ENCODE measurements at places on chromosomes 1 and 21.

DNA sequence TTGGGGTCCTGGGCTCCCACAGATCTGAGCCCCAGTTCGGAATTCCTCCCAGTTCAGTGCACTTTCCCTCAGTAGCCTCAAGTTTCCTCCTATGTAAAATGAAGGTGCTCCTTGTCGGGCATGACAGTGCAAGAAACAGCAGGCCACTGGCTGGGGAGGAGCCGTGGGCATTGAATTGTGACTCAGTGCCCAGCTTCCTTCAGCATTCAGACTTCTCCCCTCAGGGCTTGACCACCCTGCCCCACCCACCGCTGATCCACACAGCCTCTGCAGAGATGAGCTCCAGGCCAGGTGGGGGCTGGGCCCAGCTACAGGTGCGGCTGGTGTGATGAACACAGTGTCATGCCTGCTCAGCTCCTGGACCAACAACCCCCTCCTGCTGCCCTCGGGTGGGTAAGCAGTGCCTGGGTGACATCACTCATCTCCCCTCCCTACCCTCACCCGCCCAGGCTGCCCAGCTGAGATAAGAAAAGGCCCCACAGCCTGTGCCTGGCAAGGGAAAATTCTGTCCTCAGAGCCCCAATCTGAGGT, 4.9 kb downstream of the MOB3C start:
- DNase-seq: no peak

DNA sequence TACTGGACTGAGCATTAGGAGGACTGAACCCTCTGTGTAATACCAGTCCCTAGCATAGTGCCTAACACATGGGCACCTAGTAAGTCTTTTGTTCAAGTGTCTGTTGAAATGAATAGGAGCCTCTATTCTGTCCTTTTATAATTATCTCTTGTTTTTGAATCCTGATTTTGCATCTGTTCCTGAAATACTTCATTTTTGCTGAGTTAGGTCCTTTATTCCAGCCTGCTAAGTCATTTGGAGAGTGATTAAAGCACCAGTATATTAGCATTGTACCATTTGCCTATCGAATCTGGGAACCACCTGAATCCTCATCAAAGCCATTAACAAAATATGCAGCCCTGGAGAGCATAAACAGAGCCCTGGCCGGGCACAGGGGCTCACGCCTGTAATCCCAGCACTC, 32.3 kb downstream of the YARS1 start:
- no peak for DNase-seq

DNA sequence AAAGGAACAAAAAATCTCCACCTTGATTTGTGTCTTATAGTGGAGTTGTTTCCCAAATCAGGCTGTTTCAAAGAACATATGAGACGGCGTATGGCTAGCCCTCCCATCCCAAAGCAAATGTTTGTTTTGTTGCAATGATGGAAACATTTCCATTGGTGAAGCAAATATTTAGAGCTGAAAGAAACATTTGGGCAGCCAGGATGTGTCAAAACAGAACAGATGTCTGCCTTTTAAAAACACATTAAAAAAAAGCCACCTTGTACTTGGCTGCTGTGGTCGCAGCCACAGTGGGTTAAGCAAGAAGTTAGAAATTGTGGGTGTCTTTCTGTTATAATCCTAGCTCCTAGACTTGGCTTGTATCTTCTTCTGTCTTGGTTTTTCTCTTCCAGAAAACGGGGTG, 116.3 kb downstream of the PEX14 start:
- DNase-seq: no peak

DNA sequence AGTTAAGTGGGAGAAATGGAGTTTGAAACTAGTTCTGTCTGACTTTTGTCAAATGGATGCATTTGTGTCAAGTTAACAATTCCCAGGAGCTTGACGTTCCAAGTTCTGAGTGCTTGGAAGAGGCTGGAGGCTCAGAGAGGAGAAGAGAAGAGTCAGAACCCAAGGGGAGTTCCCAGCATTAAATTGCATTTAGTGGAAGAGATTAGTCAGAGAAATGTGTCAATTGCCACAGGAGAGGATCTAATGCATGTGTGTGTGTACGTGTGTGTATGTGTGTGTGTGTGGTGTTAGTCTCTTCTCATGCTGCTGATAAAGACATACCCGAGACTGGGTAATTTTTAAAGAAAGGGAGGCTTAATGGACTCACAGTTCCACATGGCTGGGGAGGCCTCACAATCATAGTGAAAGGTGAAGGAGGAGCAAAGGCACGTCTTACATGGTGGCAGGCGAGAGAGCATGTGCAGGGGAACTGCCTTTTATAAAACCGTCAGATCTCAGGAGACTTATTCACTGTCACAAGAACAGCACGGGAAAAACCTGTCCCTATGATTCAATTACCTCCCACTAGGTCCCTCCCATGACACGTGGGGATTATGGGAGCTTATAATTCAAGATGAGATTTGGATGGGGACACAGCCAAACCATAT, 101.5 kb upstream of the TMEM51 start:
- no peak for DNase-seq

DNA sequence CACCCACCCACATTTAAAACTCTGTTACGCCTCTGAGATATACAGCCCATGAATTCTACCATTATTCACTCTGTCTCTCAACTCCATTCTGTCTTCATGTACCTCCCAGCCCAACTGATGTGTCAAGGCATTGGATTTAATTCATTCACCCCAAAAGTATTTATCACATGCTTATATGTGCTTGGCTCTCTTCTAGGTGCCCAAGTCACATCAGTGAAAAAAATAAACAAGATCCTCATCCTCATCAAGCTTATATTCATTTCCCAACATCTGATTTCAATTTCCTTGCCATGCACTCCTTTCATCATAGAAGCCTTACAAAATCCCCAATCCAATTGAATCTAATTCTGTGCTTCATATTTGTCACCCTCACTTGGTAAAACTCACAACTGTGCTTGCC, 967.6 kb downstream of the LTN1 start:
- no peak for DNase-seq

- DNase-seq: no peak
Measured at GRCh38 chr1:246051909-246052518, 455.1 kb downstream of the SMYD3 start.

- no peak for DNase-seq
Measured at GRCh38 chr1:91765293-91765692, 120.7 kb downstream of the TGFBR3 start.

DNA sequence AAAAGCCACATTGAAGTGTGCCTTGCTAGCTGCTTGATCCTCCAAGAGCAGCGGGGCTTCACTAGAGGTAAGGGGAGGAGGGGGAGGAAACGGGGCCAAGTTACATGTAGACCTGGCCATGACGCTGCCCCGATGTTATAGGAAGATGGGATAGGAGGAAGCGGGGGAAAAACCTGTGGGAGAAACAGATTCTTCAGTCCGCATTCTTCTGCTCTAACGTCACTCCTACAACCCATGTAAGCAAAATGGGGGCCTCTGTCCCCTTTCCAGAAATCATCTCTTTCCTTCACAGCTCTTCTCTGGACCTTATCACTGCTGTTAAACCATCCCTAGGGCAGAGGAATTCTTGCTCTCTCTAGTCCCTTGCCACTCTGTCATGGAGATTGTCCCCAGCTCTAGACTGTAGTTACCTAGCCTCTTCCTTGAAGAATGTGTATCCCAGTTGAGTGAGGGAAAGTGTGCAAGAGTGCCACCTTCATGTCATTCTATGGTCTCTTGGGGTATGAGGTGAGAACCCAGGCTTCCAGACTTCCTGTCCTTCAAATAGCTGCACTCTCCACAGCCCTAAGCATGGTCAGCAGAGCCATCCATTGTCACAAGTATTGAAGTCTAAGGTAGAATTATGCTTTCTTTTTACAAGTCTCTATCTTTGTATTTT, 11.4 kb downstream of the PLEKHO1 start:
- DNase-seq: no peak

GRCh38 chr1:209850342-209850979, 22.7 kb downstream of the UTP25 start:
- DNase-seq: no peak

DNA sequence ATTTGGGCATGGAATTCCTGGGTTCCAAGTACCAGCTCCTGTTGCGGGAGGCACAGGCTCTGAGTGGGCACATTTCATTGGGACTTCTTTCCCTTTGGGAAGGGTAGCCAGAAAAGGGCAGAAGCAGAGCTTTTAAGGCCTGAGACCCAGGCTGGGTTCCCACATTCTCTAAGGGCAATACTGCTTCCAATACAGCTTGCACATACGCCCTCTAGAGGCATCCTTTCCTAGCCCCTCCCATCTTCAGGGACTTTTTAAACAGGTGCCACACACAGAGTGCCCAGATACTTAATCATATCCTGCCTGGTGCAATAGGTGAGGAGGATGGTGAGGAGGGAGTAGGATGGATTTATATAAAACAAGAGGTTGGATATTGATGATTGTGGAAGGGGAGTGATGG, 5.7 kb downstream of the GPR88 start:
- no peak for DNase-seq

DNA sequence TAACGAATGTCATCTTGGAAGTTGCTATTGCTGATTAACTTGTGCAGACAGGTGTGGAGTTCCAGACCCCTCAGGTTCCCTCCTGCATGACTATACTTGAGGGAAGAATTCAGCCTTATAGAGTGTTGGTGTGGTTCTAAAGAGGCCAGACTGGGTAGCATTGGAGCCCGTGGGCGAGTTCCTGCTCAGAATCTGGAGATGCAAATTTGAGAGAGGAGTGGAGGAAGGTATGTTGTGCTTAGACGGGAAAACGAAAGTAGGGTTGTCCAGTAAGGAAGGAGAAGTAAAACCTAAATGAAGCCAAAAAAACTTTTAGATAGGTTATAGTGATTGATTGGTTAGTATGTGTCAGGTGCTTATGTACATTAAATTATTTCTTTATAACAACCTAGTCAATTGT, 79.2 kb downstream of the ZNF326 start:
- DNase-seq: no peak

GRCh38 chr21:45510466-45510955, 31.7 kb downstream of the SLC19A1 start:
- DNase-seq: no peak

DNA sequence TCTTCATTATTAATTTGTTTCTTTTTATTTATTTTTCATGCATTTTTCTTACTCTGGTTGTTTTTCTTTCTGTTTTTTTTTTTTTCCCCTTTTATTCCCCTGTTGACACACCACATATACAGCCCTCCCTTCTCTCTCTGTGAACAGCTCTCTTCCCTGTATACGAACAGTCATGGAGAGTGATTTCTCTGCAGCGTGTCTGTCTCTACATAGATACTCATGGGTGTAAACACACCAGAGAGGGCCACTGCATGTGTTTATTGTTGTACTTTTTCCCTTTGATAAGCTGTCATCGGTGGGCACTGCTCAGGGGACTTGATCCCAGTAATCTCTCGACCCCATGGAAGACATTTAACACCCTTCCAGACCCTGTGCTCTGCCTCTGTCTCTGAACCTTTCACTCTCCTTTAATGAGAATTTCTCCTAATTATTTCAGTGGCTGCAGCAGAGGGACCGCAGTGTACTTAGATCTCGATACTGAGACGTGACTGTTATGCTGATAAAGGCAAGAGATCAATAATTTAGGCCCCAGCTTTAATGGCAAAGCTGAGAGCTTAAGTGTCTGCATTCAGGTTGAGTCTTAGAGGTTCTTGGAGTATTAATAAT, 113.1 kb downstream of the PBX1 start:
- DNase-seq: no peak

GRCh38 chr1:55706397-55706796, 491.2 kb upstream of the USP24 start:
- DNase-seq: peak; percentile 20

DNA sequence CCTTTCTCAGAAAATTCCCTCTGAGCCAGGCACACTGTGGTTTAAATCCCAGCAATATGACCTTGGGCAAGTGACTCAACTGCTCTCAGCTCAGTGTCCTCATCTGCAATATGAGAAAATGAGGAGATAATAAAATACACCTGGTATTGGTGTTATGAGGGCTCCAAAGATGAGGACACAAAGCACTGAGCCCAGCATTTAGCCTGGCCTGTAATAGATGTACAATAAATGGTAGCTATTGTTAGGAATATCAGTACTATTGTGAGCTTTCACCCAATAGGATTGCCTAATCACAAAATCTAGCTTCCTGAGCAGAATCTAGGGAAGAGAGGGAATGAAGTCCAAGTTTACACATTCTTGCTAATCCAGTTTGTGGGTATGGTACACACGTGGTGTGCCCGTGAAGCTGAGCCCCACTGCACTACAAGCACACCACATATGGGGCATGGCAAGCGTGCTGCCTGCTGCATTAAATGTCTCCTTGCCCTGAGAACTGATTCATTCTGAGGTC, 24.3 kb upstream of the SLC30A1 start:
- DNase-seq: no peak

DNA sequence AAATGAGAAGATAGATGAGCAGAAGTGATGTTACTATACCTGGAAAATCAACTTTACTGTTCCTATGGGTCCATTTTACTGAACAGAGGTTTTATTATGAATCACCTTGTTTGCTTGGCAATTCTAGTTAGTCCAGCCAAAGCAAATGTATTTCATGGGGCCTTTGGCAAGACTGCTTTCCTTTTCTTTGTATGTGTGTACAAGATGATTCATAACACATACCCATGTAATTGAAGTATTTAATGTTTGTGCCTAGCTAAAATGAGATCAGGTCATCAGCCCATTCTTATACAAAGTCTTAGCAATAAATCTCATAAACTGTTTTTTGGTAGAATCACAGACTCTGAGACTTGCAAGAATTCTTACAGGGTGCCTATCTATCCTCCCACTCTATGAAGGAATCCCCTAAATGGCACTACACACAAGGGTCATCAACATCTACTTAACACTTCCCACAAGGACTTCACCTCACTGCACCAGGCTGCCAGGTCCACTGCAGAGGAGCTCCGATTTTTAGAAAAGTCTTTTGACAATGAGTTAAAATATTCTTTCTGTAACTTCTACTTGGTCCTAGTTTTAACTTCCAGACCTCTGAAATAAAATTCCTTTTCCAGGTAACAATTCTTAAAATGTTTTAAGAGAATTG, 58.5 kb downstream of the LPAR3 start:
- no peak for DNase-seq

GRCh38 chr1:13700521-13701270, 708 bp downstream of the PRDM2 start:
- DNase-seq: no peak

GRCh38 chr1:60329651-60330050, 256.1 kb upstream of the C1orf87 start:
- no peak for DNase-seq

GRCh38 chr1:153959454-153959853, 1.0 kb upstream of the CRTC2 start:
- no peak for DNase-seq

- DNase-seq: no peak
Measured at GRCh38 chr1:160006312-160006940, 25.4 kb downstream of the PIGM start.

DNA sequence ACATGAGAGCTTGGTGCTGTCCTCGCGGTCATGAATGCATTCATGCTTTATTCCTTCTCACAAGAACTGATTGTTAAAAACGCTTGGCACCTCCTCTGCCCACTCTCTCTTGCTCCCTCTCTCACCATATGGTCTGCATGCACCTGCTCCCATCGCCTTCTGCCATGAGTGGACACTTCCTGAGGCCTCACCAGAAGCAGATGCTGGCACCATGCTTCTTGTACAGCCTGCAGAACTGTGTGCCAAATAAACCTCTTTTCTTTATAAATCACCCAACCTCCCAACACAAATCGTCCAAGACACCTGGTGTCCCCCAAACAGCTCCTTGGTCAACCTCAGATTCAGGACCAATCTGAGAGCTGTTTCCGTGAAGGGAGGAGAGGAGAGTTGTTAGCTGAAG, 43.3 kb upstream of the PCBP3 start:
- DNase-seq: no peak
